Body of pancreas (tissue), 4 donors: ENCODE measurements at places on chromosomes 2 and 18. TPM values are rescaled to one million over a fixed set of nuclear protein-coding genes. Genes with fewer than 3 reads are reported as not detected.
A peak's percentile ranks its signal among the peaks of the same experiment; 100 is the strongest.

- no peak for DNase-seq
Observed at GRCh38 chr2:216678813-216679657, 16.3 kb downstream of the IGFBP5 start.

The POU3F3 gene
- not detected for total RNA-seq

GRCh38 chr18:78914249-78914935, 65.2 kb upstream of the SALL3 start:
- no peak for DNase-seq

- no peak for DNase-seq
Observed at GRCh38 chr2:20562540-20563225, 88.2 kb downstream of the HS1BP3 start.

The PDE1A gene
- total RNA-seq: 4.0 TPM

The DSG4 gene
- total RNA-seq: not detected

DNA sequence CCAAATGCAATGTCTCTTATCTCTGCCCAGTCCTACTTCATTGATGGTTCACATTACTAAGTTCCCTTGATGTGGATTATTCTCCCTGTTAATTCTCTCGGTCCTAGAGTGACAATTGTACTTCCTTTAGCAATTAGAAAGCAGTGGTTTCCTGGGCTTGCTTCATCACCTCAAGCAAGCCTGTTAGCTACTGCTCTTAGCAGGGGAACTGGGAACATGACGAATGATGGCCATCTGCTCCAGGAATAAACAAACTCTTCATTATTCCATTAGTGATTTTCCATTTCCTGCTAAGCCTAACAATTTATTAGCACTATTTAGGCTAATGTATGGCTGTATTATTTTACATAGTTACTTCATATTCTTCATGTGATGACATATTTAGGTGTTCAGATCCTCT, 331.8 kb downstream of the MTX2 start:
- DNase-seq: no peak

GRCh38 chr2:207505728-207506127, 24.0 kb upstream of the CREB1 start:
- no peak for DNase-seq

The BBS5 gene
- total RNA-seq: 8.2 TPM

The DNAJC5G gene
- not detected for total RNA-seq

The STARD6 gene
- total RNA-seq: not detected

The ACKR3 gene
- 18.1 TPM for total RNA-seq

GRCh38 chr2:121052521-121052920, 232.5 kb downstream of the TFCP2L1 start:
- DNase-seq: no peak

The GATA6 gene
- total RNA-seq: 114 TPM

- DNase-seq: no peak
Observed at GRCh38 chr2:136251197-136251884, 133.4 kb upstream of the CXCR4 start.

DNA sequence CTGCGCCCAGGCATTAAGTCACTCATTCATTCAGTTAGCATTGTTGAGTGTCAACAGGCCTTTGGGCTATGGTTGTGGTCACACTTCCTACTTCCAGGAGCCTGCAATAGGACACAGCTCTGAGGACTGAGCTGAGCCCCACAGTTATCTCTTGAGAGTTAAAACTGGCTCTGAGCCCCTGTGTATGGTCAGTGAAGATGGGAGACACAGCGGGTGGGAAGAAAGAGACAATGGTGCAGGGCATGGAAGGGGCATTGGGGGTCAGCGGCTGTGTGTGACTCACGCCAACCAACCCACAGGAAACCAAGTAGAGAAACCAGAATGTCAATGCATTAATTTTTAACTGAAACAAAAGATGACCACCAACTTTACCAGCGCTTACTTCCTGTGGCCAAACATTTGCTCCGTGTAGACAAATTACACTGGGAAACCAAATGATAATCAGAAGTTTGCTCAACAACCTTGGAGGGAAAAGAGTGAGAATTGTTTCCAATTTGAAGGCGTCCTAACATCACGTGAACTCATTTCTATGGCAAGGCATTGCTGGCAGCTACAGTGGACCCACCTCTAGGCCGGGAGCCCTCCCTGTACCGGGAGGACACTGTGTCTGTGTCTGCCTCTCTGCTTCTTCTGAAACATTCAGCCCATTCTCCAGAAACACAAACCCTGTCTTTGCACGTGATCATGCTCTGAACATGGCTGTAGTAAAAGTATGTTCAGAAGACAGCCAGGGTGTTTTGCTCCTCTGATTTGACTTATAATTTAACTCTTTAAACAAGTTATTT, 212.0 kb upstream of the ID2 start:
- no peak for DNase-seq

DNA sequence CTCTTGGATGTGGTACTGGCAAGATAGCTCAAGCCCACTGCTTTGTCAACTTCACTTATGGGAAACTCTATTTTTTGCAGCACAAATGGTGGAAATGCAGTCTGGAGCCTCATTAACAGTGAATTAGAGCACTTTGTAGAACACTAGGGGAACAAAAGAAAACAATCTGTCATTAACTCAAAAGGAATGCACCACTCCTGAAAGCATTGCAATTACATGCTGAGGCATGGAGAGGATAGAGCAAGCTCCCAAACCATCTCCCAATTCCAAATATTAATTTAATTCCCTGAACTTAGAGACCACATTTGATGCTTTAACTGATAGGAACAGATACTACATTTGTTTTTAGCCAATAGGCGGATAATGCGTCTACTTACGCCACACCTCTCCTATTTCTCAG, 32.8 kb upstream of the TANC1 start:
- no peak for DNase-seq

The LRATD1 gene
- total RNA-seq: 14.5 TPM

The SLC38A11 gene
- 2.9 TPM for total RNA-seq

The CYP27A1 gene
- 9.9 TPM for total RNA-seq

The CRYGD gene
- total RNA-seq: not detected

GRCh38 chr18:23578891-23579653, 7.2 kb downstream of the NPC1 start:
- no peak for DNase-seq

DNA sequence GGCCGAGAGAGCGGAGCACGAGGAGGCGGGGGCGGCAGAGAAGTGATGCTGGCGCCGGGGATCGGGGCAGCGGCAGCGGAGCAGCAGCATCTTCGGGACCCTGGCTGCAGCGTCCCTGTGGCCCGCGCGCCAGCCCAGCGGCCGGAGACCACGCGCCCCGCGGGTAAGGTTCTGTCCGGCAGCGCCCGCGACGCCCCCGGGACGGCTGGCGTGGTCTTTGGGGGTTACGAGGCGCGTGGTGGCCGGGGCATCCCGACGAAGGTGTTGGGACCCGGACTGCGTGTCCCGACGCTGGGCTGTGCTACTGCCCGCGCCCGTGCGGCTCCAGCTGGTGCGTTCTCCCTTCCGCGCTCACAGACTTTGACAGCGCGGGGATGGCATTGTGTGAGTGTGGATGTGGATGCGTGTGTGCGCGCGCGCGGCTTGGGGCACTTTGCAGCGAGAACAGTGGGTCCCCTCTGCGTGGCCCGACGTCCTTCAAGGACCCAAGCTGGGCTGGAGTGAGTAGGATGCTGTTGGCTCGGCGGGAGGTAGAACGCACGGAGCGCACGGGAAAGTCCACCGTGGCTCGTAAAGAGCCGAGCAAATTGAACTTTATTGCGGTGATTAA, 405.0 kb downstream of the XIRP2 start:
- peak; percentile 17 for DNase-seq

- DNase-seq: no peak
Observed at GRCh38 chr18:51371929-51372328, 174.4 kb upstream of the MEX3C start.

- no peak for DNase-seq
Observed at GRCh38 chr2:178367344-178367743, 83.6 kb downstream of the PRKRA start.

- no peak for DNase-seq
Observed at GRCh38 chr18:22585333-22585732, 167.6 kb upstream of the CTAGE1 start.

GRCh38 chr2:240513549-240514287, 44.1 kb downstream of the ANKMY1 start:
- DNase-seq: peak; percentile 76

GRCh38 chr2:183455056-183455455, 330.8 kb downstream of the NUP35 start:
- no peak for DNase-seq

The FOXD4L1 gene
- not detected for total RNA-seq

GRCh38 chr2:76197842-76198448, 487.2 kb upstream of the GCFC2 start:
- DNase-seq: peak; percentile 61

DNA sequence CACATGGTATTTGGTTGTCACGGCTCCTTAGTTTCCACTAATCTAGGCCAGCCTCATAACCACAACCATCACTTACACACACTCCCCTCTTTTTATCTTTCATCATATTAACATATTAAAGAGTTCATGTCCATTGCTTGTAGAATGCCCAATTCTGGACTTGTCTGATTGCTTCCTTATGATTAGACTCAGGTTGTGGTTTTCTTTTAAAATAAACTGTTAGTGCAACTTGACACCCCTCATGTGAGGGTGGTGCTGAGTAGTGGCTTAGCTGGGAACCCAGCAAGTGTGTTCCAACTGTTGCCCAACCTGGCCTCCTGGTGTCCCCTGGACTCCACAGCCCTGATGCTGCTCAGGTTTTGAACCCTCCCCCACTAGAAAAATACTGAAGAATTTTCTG, 20.1 kb upstream of the CD207 start:
- DNase-seq: no peak

GRCh38 chr2:32423536-32423935, 66.7 kb downstream of the BIRC6 start:
- no peak for DNase-seq

DNA sequence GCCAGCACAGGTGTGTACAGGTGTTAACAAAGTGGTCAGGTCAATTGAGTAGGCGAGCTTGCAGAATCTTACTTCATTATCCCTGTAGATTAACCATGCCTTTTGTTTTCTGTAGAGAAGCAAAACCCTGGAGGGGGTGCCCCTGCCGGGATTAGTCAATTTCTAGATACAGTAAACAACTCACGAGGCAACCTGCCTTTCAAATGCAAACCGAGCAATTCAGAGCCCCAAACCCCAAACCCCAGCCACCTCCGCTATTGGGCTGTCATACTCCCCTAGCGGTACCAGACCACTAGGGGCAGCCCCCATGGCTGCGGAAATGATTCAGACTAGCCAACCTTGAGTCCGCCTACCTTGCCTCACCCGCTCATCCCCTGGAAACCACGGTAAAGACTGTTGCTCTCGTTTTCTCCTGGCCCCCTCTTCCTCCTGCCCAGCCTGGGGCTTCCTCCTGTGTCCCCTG, 61.4 kb upstream of the KIF5C start:
- DNase-seq: no peak

GRCh38 chr2:45974762-45975408, 322.3 kb upstream of the EPAS1 start:
- no peak for DNase-seq

DNA sequence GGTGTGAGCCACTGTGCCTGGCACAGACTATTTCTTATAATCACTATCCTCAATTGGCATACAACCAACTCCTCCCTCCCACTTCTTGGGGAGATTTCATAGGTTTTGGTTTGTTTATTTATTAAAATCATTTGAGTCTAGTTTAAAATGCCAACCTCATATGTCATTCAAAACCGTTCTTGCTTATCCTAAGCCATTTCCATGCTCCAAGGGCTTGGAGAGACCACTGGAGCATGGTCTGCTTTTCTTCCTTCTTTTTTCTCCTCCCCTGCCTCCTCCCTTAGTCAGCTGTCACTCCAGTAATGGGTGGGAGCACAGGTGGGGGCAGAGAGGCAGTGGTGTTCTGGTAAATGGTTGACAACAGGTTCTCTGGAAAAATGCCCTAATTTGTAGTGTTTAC, 20.4 kb upstream of the KCNS3 start:
- DNase-seq: no peak

The WNT10A gene
- total RNA-seq: 0.52 TPM

The CROCC2 gene
- total RNA-seq: not detected

DNA sequence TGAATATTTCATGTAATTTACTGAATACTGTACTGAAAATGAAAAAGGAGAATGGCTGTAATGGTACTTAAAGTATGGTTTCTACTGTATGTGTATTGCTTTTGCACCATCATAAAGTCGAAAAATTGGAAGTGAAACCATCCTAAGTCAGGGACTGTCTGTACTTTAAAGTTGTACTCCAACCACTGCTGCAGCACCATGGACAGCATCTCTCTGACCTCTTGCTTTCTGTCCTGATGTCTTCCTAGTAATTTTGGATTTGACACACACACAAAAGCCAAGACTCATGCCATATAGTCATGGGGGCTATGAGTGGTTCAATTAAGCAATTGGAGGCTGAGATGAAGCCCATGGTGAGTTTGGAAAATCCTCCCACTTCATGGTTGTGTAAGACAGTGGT, 256.3 kb upstream of the PKDCC start:
- DNase-seq: peak; percentile 3

- DNase-seq: no peak
Observed at GRCh38 chr2:74515271-74515980, 1.2 kb downstream of the TLX2 start.
